ENCODE measurements at places on chromosomes 5 and 9. TPM values are rescaled to one million over a fixed set of nuclear protein-coding genes. Genes with fewer than 3 reads are reported as not detected.

The SEMA5A gene
- not detected for total RNA-seq

The SMIM23 gene
- total RNA-seq: not detected

The ESM1 gene
- not detected for total RNA-seq

The KIF20A gene
- total RNA-seq: 23.5 TPM

The DNAH5 gene
- not detected for total RNA-seq

The SLC34A1 gene
- total RNA-seq: not detected

DNA sequence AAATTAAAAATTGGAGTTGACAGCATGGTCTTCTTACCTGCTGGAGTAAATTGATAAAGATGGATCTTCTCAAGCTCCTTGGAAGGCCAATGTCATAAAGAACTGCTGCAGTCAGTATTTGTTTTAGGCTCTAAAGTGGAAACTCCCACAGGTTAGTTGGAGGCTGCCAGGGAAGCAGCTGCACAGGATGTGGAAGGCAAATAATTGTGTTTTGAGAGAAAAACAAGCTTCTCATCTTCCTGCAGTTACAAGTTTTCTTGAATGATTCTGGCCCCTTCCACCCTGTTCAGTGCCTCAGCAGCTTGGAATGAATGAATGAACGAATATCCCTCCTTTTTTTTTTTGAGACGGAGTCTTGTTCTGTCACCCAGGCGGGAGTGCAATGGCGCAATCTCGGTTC, 13.9 kb downstream of the MROH2B start:
- no peak overlapping the region for H3K27ac ChIP-seq
- H3K36me3 ChIP-seq: no peaks in the 10 kb centered on the region
- H3K4me3 ChIP-seq: no peak overlapping the region
- peaks cover 19% of the 10 kb centered on the region for H3K27me3 ChIP-seq
- H3K4me1 ChIP-seq: no peaks in the 10 kb centered on the region
- DNase-seq: no peak

DNA sequence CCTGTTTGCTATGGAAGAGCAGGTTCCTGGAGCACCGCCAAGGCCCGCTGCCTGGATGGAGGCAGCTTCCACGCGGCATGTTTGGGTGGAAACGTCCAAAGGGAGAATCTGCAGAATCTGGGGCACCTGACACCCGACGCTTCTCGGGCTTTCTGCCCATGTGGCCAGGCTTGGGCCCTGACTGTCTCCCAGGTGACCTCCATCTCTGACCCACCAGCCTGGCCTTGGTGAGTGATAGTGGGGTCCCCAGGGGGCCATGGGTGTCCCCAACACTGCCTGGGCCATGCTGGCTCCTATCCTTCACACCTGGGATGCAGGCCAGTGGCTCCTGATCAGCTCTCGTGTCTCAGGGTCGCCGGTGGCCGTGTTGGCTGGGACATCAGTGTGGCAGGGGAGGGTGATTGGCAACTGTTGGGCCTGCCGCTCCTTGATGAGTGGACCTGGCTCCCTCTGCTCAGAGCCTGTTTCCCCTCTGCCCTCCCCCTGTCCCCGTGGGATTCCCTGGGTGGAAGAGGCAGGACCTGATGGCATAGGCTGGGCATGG, 34.0 kb downstream of the GLT6D1 start:
- no peaks in the 10 kb centered on the region for H3K36me3 ChIP-seq
- DNase-seq: peak; percentile 25
- H3K27me3 ChIP-seq: peaks cover 3% of the 10 kb centered on the region
- H3K4me1 ChIP-seq: no peaks in the 10 kb centered on the region

GRCh38 chr5:63101870-63102269, 523.3 kb downstream of the LRRC70 start:
- DNase-seq: no peak
- no peaks in the 10 kb centered on the region for H3K4me1 ChIP-seq
- no peaks in the 10 kb centered on the region for H3K36me3 ChIP-seq
- H3K27ac ChIP-seq: no peak overlapping the region

DNA sequence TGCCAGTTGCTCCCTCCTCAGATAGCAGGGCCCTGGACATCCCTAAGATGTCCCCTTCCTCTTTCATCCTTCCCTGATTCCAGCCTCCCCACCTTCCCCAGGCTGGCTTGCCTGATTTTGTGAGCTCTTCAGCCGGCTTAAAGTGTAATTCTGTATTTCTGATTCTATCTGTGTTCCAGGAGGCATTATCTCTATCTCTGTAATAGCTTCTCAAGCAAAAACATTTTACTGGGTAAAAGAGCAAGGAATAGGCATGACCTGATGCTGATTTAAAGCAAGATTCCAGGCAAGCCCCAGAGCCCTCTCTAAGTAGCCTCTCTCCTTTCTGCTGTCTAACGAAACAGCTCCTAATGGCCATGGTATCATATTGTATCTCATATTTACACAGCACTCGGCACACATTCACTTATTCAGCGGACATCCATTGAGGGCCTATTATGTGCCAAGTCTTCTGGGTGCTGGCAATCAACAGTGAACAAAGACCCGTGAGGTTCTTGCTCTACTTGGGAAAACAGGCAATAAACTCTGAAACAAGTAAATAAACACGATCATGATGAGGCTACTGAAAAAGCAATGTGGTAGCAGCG, 100.9 kb upstream of the MSX2 start:
- no peak for DNase-seq
- H3K27me3 ChIP-seq: peaks cover 10% of the 10 kb centered on the region
- no peaks in the 10 kb centered on the region for H3K36me3 ChIP-seq
- H3K4me1 ChIP-seq: peaks cover 5% of the 10 kb centered on the region
- no peak overlapping the region for H3K4me3 ChIP-seq

- no peak overlapping the region for H3K27ac ChIP-seq
- H3K4me1 ChIP-seq: no peaks in the 10 kb centered on the region
- DNase-seq: no peak
- no peaks in the 10 kb centered on the region for H3K36me3 ChIP-seq
- no peak overlapping the region for H3K4me3 ChIP-seq
These were observed 55.4 kb downstream of the EFNA5 start for GRCh38 chr5:107615299-107615817.

DNA sequence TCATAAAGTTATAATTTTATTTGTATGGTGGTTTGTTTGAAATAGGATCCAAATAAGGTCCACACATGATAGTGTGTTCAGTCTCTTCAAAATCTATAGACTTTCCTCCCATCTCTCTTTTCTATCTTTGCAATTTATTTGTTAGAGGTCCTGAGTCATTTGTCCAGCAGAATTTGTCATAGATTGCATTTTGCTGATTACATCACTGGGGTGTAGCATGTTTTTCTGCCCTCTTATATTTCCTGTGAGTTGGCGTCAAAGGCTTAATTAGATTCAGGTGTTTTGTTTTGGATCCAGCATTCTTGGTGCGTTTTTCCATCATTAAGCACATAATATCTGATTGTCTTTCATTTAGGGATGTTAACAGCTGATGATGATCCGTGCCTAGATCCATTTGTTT, 15.0 kb downstream of the CYFIP2 start:
- peak overlapping the region; percentile 81 for H3K27ac ChIP-seq
- no peaks in the 10 kb centered on the region for H3K27me3 ChIP-seq
- peak overlapping the region; percentile 69 for H3K4me3 ChIP-seq
- DNase-seq: no peak

- no peak overlapping the region for H3K27ac ChIP-seq
- H3K27me3 ChIP-seq: peaks cover 37% of the 10 kb centered on the region
These were observed 206.9 kb upstream of the MVB12B start for GRCh38 chr9:126119731-126120130.

GRCh38 chr5:77337686-77338085, 127.2 kb downstream of the PDE8B start:
- DNase-seq: no peak
- H3K27me3 ChIP-seq: no peaks in the 10 kb centered on the region
- no peaks in the 10 kb centered on the region for H3K36me3 ChIP-seq
- no peak overlapping the region for H3K27ac ChIP-seq

- peak overlapping the region; percentile 53 for H3K27ac ChIP-seq
- H3K4me3 ChIP-seq: peak overlapping the region; percentile 88
- H3K36me3 ChIP-seq: no peaks in the 10 kb centered on the region
- H3K27me3 ChIP-seq: no peaks in the 10 kb centered on the region
These were observed 1.5 kb downstream of the LSM11 start for GRCh38 chr5:157745041-157745456.

- no peaks in the 10 kb centered on the region for H3K36me3 ChIP-seq
- no peaks in the 10 kb centered on the region for H3K4me1 ChIP-seq
- H3K4me3 ChIP-seq: no peak overlapping the region
- DNase-seq: no peak
- H3K27ac ChIP-seq: no peak overlapping the region
These were observed 97.8 kb upstream of the TYRP1 start for GRCh38 chr9:12595400-12595799.

DNA sequence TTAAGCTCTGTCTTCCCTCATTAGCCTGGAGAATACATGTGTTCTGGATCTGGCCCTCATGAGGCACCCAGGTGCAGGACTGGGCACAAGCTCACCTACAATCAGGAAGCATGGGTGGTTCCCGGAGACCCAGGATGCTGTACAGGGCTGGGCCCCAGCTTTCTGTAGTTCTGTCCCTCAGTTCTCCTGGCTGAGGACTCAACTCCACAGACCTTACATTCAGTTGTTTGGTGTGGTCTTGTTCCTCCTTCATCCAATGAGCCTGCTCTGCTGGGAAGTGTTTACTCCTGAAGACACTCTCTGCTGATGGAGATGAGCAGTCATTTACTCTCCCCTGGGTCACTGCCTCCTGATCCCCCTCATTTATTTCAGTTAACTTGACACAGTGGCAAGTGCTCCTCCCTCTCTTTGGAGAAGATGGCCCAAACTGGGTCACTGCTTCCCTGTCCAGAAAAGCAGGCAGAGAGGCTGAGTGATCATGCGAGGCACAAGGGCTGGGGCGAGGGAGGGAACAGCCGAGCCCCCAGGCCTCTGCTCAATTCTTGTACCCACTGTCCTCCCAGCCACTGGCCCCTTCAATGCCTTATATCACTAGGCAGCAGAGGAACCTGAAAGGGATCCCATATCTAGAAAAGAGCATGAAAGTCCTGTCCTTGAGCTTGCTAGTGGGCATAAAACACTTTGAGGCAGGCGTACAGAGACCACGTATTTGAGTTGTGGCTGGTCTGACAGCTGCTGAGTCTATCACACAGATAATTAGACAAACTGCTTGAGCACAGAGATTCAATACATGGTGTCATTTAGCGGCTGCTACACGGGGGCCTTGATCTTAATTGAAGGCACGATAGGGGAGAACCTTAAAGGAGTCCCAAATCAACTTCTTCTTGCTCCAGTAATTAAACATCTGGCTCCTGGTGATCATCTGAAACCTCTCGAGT, 221.7 kb downstream of the FSTL4 start:
- no peak overlapping the region for H3K4me3 ChIP-seq
- H3K36me3 ChIP-seq: no peaks in the 10 kb centered on the region
- DNase-seq: no peak

DNA sequence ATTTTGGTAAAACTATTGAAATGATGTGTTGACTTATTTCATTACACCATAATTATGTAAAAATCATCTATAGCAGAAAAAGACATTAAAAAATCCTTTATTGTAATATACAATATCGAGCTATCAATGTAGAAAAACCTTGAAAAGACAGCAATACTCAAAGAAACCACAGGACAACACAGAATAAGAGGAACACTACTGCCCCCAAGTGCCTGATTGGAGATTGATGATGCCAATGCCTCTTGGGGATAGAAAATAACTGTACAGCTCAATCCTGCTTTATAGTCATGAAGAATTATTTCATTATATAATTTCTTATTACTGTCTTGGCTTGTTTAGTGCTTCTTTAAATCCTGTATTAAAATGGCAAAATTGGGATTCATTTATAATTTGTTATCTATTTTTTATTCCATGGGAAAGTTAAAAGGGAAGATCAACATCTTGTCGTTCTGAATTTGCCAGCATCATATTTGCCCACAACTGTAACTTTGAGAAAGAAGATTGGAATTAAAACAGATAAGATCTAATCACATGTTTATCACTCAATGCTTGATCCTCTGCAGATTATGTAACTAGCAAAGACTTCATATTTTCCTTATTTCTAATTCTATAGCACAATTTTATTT, 337.5 kb downstream of the CDH9 start:
- no peaks in the 10 kb centered on the region for H3K4me1 ChIP-seq
- DNase-seq: no peak
- H3K36me3 ChIP-seq: peaks cover 6% of the 10 kb centered on the region
- H3K27ac ChIP-seq: no peak overlapping the region

DNA sequence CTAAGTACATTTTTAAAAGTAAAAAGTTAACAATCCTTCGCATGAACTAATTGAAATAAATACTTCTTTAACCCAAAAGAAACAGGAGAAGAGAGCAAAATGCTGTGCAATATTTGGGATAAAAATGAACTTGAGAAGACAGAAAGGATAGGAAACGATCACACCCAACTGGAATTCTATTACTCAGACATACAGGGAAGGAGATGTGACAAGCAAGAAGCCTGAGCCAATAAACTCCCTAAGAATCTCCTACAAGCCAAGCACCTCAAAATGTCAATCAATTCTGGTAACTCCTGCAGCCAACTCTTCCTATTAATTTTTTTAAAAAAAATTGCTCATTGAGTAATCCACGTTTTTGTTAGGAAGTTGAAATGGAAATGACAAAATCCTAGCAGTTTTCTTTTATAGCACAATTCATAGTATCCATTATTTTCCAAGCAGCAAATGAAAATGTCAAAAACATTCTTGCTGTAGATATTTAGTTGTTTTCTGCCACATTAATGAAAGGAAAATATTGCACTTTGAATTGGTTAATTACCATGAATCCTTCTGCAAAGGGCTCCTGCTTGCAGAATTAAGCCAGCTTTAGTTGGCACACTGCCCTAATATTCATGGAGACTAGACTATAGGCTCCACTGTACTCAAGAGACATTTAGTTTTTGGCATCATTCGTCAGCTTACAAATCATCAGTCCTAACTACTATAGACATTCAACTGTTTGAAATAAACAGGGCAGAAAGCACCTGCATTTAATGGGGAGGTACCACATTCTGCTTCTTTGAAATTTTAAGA, 89.0 kb downstream of the RFX3 start:
- no peaks in the 10 kb centered on the region for H3K27me3 ChIP-seq
- H3K36me3 ChIP-seq: no peaks in the 10 kb centered on the region
- DNase-seq: no peak
- H3K4me1 ChIP-seq: peaks cover 8% of the 10 kb centered on the region
- H3K4me3 ChIP-seq: no peak overlapping the region
- no peak overlapping the region for H3K27ac ChIP-seq

DNA sequence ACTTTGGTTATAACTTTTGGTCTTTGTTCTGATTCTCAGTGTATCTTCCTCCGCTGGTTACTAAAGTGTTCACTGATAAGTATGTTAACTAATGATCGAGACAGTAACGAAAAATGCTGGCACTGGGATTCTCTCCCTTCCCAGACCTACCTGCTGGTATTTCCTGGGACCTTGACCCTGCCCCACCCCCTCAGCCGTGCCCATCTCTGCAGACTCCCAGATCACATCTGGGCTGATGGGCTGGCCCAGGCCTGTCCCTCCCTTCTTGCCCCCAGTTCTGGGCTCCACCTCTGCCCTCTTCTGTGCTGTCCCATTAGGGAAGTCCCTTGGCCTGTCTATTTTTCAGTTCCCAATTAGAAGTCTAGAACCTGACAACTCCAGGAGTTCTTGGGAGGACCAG, 46.9 kb downstream of the NEURL1B start:
- H3K36me3 ChIP-seq: no peaks in the 10 kb centered on the region
- H3K27ac ChIP-seq: no peak overlapping the region
- H3K4me3 ChIP-seq: no peak overlapping the region
- H3K4me1 ChIP-seq: no peaks in the 10 kb centered on the region
- DNase-seq: no peak
